ENCODE measurements at places on chromosomes 7 and 10. TPM values are rescaled to one million over a fixed set of nuclear protein-coding genes. Genes with fewer than 3 reads are reported as not detected.
A peak's percentile ranks its signal among the peaks of the same experiment; 100 is the strongest.

- no peak for DNase-seq
Measured at GRCh38 chr7:101129603-101130117, 2.8 kb downstream of the SERPINE1 start.

- DNase-seq, result no peak
Measured at GRCh38 chr10:106380706-106381105, 783.8 kb downstream of the SORCS1 start.

- no peak for DNase-seq
Measured at GRCh38 chr10:114973306-114973705, 35.3 kb downstream of the TRUB1 start.

- DNase-seq, result no peak
Measured at GRCh38 chr10:75776738-75777504, 345.5 kb downstream of the LRMDA start.

DNA sequence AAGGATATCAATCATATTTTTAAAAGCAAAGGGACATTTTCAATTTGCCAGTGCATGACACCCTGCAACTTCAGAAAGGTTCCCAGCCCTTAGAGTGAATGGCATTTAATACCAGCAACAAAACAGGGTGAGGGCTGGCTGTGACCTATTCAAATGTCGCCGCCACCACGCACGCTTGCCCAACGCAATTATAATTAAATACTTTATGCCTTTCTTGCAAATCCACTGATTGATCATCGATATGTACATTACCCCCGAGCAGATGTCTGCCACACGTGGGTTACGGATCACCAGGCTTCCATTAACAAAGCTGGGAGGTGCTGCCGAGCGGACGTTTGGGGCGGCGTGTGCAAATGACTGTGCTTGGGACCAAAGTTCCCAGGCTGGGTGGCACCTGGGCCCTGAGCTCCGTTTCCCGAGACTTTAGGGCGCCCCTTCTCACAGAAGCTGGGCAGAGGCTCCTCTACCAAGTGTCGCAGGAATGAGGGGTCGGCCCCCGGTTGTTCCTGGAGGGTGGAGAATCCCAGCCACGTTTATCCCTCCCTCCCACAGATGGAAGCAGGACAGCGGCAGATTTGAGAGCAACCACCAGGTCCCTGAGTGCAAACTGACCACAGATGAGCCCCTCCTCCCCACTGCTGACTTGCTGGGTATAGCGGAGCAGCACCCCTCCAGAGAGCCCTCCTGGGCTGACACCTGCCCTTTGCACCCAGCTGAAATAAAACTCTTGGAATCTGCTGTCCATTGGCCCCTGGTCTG is 3.9 kb downstream of the FOXL3 start:
- peak; percentile 45 for DNase-seq

GRCh38 chr7:153832160-153832559 is 220.0 kb upstream of the DPP6 start:
- no peak for DNase-seq

DNA sequence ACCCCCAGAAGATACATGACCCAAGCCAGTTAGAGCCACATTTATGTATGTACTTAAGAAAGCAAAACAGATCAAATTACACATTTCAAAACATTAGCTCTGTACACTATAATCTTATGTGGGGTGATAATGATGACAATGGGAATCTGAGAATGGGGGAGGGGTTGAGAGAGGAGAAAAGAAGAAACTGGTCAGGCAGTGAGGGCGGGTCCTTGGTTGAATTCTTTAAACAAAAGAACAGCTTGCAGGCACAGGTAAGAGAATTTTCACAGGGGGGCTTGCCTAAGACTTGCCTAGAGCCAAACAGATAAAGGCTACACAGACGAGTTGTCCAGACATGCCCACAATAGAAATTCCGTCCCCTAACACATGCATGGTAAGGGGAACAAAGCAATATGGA is 76.8 kb upstream of the PTER start:
- DNase-seq, result no peak

- DNase-seq, result no peak
Measured at GRCh38 chr10:43897765-43898419, 249.2 kb upstream of the ZNF32 start.

- no peak for DNase-seq
Measured at GRCh38 chr7:78260826-78261225, 462.3 kb downstream of the PHTF2 start.

- DNase-seq, result peak; percentile 50
Measured at GRCh38 chr7:157007470-157008066, 2.9 kb downstream of the MNX1 start.

DNA sequence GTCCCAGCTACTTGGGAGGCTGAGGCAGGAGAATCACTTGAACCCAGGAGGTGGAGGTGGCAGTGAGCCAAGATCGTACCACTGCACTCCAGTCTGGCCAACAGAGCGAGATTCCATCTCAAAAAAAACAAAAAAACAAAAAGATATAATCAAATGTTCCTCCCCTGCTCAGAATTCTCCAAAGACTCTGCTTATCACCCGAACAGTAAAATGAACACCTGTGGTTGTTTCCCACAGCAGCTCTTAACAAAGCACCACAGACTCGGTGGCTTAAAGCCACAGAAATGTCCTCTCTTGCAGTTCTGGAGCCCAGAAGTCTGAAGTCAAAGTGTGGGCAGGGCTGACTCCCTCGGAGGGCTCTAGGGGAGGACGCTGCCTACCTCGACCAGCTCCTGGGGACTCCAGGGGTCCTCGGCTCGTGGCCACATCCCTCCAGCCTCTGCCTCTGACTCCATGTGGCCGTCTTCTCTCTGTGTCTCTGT is 4.1 kb upstream of the INTS1 start:
- no peak for DNase-seq

DNA sequence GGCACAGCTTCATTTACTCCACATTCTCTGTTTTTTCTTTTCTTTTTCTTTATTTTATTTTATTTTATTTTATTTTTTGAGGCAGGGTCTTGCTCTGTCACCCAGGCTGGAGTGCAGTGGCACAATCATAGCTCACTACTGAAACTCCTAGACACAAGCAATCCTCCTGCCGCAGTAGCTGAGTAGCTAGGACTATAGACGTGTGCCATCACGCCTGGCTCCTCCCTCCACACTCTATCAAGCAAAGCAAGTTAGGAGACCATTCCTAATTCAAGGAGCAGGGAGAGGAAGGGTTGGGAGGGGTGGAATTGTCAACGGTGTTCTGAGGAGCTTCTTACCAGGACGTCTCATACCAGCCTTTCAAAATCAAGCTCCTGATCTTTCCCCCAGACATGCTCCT is 52.4 kb downstream of the OAT start:
- no peak for DNase-seq

DNA sequence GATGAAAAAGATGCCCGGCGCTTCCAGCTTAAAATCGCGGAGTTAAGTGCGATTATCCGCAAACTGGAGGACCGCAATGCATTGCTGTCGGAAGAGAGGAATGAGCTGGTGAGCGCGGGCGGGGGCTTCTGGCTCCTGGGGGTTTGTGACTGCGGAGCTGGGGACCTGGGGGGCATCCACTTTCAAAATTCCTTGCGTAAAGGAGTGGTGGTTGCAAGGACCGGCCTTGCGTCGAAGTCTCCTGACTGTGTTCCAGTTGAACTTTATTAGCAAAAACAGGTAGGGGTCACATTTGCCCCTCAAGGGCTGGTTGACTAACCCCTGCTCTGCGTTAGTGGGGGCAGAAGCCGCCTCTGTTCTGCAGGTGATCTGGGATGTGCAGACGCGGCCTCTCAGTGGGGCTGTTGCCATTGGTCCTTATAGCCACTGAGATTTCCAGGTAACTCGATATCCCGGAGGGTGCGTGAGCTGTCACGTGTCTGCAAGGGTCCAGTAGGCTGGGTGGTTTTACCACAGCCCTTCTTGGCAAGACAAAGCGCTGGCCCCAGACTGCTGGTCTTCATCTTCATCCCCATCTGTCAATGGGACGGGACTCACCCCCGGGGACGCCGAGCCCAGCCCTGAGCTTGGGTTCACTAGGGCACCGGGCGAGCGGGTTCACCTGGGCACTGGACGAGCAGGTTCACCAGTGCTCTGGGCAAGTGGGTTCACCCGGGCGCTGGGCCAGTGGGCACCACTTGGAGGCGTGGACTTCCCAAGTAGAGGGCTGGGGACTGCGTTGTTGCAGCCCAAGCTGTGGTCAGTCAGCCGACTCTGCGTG is 51.5 kb upstream of the DPYSL4 start:
- peak; percentile 89 for DNase-seq

GRCh38 chr7:128168667-128169210 is 72.3 kb upstream of the LEP start:
- peak; percentile 95 for DNase-seq

DNA sequence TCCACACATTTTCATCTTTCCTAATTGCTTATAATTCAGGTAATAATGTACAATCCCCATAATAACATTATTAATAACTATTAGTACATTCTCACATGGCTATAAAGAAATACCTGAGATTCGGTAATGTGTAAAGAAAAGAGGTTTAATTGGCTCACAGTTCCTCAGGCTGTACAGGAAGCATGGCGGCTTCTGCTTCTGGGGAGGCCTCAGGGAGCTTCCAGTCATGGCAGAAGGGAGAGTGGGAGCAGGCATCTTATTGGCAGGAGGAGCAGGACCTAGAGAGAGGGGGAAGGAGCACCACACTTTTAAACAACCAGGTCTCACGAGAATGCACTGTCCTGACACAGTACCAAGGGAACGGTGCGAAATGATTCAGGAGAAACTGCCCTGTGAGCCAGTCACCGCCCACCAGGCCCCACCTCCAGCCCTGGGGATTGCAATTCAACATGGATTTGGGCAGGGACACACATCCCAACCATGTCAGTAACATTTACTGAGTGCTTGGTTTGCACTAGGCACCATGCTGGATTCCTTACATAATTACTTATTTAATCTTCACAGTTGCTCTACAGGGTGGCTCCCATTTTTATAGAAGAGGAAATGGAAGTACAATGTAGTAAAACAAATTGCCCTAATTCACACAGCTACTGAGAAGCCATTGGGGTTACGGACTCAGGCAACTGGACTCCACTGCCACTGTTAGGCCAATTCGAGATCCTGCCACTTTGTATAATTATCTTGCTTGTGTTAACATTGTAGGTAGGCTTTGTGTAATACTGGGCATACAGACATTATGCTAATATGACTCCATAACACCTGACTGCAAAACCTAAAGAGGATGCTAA is 8.7 kb upstream of the ESYT2 start:
- DNase-seq, result no peak

- DNase-seq, result no peak
Measured at GRCh38 chr10:68900427-68901104, 549 bp upstream of the DDX50 start.

GRCh38 chr7:136998495-136998894 is 130.0 kb downstream of the CHRM2 start:
- no peak for DNase-seq

Gene PRPS1L1
- total RNA-seq, result not detected

Gene PON1
- total RNA-seq, result not detected

Gene COMTD1
- total RNA-seq, result 36.6 TPM

Gene NXPH1
- total RNA-seq, result 0.37 TPM

Gene POU6F2
- total RNA-seq, result 0.90 TPM

Gene PALD1
- total RNA-seq, result 51.9 TPM
